ENCODE measurements at places on chromosomes 4 and X. TPM values are rescaled to one million over a fixed set of nuclear protein-coding genes. Genes with fewer than 3 reads are reported as not detected.

ENPP6 gene
- 0.97 TPM for total RNA-seq

CXCR3 gene
- total RNA-seq = 0.28 TPM

GLRA3 gene
- 0.09 TPM for total RNA-seq

DNA sequence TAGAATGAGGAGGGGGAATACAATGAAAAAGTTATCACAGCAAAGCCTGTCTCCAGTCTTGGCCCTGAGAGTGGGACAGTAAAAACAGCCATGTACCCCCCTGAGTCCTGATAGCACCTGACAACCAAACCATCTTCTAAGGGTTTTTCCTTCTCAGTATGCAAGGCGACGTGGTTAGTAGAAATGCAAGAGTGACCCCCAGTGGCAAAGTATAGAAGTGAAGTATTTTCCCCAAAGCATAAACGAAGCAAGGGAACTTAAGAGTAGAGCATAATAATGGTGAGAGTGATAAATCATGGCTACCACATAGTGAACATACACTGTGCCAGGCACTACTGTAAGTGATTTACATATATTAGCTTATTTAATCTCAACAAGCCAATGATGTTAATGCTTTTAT is 52.8 kb downstream of the FAM47C start:
- DNase-seq = no peak

DNA sequence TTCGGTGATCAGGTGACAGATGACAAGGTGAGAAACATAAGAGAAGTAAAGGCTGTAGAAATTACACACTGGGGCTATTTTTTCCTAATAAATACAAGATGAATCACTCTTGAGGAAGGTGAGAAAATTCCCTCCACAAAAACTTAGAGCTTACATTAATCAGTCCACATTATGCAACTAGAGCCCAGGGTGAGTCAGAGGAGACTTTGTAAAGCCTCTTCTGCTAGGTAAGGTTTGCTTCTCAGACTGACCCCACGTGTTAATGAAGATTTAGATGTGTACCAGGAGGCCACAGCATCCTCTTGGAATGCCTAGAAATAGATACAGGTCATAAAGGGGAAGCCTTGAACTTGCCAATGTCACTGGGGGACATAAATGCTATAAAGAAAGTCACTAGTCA is 396.0 kb upstream of the SMIM31 start:
- DNase-seq = no peak

GRCh38 chr4:185809121-185809520 is 2.9 kb downstream of the SORBS2 start:
- DNase-seq = no peak

DNA sequence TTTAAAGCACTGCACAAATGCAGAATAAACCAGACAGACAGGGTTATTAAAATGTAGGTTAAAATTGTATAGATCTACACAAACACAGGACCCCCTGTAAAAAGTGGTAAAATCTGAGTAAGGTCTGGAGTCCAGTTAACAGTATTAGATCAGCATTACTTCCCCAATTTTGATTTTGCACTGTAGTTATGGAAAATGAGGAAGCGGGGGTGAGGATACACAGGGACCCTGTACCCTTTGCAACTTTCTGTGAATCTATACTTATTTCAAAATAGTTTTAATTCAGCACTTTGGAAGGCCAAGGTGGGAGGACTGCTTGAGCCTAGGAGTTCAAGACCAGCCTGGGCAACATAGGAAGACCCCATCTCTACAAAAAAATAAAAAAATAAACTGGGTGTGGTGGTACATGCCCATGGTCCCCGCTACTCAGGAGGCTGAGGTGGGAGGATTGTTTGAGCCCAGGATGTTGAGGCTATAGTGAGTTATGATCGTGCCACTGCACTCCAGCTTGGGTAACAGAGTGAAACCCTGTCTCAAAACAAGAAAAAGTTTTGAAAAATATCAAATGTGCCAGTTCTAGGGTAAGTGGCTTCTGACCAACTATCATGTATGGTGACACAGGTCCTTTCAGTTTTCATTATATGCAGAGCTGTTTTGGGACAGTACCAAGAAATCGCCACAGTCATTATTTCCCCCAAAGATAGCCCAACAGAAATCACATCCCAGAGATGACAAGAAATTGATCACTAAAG is 17.7 kb downstream of the SEL1L3 start:
- DNase-seq = no peak

DNA sequence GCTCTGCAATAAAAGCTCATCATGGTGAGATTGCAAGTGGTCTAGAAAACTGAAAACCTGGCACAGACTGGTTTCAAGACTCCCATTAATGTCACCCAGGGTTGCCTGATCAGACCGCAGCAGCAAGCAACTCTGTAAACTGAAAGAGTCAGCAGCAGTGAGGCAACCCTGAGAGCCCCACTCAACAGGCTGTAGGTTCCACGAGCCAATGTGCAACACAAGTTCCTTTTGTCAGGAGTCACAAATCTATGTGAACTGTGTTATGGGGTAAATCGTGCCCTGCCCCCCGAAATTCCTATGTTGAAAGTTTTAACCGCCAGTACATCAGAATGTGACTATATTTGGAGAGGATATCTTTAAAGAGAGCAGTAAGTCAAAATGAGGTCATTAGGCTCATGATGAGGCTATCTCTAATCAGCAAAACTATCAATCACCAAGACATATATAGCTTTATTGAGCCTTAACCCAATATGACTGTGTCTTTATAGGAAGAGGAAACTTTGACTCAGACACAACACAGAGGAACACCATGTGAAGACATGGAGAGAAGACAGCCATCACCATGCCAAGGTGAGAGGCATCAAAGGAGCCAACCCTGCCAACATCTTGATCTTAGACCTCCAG is 94.0 kb downstream of the FBXO8 start:
- DNase-seq = no peak

DNA sequence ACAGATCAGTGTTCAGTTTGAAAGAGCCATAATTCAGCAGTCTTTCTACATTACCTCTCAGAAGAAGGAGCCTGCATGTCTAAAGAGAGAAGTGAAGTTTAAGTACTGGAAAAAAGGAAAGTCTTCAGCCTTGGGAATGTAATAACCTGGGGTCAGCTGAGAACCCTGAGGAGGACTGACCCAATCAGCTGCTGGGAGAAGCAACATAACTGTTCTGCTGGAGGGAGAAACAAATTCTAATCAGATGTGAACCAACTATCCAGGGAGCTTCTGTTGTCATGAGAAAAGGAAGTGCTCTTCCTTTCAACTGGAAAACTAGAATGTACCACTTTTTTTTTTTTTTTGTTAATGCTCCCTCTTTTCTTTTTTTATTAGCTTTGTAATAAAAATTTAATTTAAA is 64.5 kb upstream of the PDE5A start:
- no peak for DNase-seq

- DNase-seq = no peak
Observed at GRCh38 chrX:68749426-68749825, 79.4 kb upstream of the EFNB1 start.

Data from uterus (tissue), 4 donors.